Lung (tissue), 17 donors: ENCODE measurements at places on chromosomes 11 and 22. TPM values are rescaled to one million over a fixed set of nuclear protein-coding genes. Genes with fewer than 3 reads are reported as not detected.

The AQP11 gene
- total RNA-seq = 0.74 TPM

The SERPIND1 gene
- 0.64 TPM for total RNA-seq

The GAL gene
- total RNA-seq = 0.61 TPM

The INPP5J gene
- 1.3 TPM for total RNA-seq

The FUT4 gene
- total RNA-seq = 7.5 TPM

The OR9Q2 gene
- total RNA-seq = not detected

The GTSE1 gene
- total RNA-seq = 1.0 TPM

The SCGB1A1 gene
- total RNA-seq = 5,001 TPM

The PPFIBP2 gene
- 51.3 TPM for total RNA-seq

The PNPLA3 gene
- 0.88 TPM for total RNA-seq

The CCND1 gene
- 101 TPM for total RNA-seq

The SLC7A4 gene
- 1.1 TPM for total RNA-seq

The TIMP3 gene
- total RNA-seq = 547 TPM

The RIC3 gene
- 10.2 TPM for total RNA-seq

The XKR3 gene
- not detected for total RNA-seq
